CMK (cell line): ENCODE measurements at places on chromosomes 3 and 15.

- DNase-seq: no peak
Measured at GRCh38 chr3:42488687-42489086, 13.8 kb upstream of the VIPR1 start.

DNA sequence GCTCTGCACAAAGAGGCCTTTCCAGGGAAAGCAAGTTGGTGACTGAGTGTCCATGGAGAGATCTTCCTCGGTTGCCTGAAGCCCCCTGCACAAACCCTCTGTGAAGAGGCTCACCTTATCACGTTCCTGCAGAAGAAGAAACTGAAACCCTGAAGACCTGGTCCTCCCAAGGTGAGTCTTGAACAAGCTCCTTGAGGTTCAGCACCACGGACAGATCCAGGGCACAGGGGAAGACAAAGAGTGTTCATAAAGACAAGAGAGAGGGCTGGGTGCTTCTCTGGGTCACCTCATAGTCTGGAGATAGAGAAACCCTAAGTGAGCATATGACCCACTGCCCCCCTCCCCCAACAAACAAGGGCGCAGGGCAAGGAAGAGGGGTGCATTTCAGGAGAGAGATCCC, 21.7 kb upstream of the TBC1D21 start:
- peak; percentile 9 for DNase-seq

DNA sequence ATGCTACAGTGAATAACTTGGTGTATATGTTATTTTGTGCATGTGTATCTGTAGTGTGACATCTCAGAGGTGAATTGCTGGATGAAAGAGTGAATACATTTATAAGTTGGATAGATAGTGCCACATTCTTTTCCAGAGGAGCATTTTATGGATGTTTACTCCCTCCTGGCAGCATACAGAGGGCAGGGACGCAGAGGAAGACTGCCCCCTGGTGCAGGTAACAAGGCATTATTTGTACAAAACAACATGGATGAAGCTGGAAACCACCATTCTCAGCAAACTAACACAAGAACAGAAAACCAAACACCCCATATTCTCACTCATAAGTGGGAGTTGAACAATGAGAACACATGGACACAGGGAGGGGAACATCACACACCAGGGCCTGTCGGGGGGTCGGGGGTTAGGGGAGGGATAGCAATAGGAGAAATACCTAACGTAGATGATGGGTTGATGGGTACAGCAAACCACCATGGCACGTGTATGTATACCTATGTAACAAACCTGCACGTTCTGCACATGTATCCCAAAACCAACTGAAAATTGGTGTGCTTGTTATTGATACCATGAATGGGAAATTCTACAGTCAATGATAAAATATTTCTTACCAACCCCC, 57.9 kb upstream of the CTXND1 start:
- DNase-seq: no peak

GRCh38 chr15:47872869-47873432, 155.6 kb downstream of the SEMA6D start:
- DNase-seq: no peak

DNA sequence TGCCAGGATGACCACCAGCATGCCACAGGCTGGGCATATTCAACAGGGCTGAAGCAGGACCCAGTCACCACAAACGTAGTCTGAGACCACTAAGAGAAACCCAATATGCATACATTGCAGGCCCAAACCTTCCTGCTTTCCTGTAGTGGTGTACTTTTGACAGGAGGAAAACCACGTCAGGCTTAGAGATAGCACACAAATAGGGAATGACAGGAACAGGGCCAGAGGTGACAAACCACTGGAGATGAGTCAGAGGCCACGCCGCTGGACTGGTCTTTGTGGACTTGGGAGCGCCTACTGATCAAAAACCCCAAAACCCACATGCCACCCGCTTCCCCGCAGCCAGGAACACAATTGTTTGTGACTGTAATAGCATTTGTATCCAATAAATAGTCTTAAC, 3.6 kb upstream of the EFCAB12 start:
- DNase-seq: no peak

- DNase-seq: no peak
Measured at GRCh38 chr15:27686971-27687370, 412.1 kb downstream of the OCA2 start.

DNA sequence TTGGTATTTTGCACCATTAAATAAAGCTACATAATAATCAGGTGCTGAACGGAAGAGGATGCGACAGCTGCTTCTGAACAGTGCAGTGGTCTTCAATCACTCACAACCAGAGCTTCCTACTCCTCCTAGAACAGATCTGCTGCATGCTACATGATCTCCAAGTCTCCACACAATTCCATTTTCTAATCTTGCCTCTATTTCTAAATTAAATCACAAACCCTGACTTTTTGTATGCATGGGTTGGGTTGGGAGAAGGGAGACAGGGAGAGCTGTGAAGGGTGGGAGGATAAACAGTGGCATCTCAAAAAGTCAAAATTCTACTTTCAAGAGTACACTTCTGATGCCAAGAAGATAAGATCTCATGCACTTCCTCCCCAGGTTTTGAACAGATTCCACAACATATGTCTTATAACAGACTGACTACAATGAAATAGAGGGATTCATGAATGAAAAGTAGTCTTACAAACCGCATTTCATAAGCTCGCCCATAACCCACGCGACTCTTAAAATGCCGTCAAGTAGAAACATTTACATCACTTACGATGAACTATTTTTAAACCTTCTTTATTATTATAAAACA, 57.2 kb downstream of the CHSY1 start:
- no peak for DNase-seq

GRCh38 chr15:31352911-31353811, 26.5 kb downstream of the KLF13 start:
- no peak for DNase-seq

DNA sequence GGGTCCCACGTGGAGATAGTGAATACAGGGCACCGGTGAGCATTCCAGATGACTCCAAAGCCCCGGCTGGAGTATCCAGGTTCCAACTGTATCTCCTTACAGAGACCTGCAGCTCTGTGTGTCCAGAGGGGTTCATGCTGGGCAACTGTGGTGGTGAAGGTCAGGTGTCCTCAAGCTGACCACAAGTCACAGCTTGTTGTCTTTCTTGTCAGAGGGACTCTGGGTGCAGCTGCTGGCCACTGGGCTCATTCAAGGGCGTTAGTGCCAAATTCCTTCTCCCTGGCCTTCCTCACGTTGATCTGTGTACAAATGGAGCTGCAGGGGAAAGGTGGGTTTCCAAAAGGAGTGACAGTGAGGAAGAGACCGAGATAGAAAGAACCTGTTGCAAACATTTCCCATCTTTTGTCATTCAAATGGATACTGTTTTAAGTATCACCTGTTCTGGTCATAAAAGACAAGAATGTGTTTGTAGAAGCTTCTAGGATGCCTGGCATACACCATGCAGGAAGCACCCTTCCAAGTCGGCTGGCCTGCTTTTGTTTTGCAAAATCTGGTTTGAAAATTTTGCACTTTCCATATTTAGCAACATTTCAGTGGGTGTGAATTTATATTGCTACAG, 52.5 kb downstream of the CEMIP start:
- no peak for DNase-seq

- no peak for DNase-seq
Measured at GRCh38 chr3:77526573-77527113, 486.7 kb downstream of the ROBO2 start.

- no peak for DNase-seq
Measured at GRCh38 chr3:127785711-127786265, 36.5 kb downstream of the MGLL start.

DNA sequence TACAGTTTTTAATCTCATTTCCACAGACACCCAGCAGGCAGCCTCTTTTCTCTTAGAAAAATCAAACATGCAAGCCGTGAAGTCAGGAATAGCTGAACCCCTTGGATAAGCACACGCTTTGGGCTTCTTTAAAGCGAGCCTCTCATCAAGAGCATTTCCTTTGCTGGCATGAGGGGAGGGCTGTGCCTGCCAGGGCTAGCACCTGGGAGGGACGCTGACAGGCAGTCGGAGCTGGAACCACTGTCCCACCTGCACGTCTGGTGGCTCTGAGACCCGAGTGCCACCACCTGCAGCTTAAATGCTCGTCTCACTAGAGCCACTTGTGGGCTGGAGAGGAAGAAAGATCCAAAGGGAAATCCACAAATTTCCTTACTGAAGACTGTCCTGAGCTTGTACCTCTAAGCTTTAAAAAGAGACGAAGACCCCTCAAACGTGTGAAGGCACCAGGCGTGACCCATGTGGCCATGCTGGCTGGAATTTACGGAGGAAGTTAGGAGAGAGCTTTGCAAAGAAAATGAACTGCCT, 9.4 kb downstream of the MAP6D1 start:
- DNase-seq: no peak

DNA sequence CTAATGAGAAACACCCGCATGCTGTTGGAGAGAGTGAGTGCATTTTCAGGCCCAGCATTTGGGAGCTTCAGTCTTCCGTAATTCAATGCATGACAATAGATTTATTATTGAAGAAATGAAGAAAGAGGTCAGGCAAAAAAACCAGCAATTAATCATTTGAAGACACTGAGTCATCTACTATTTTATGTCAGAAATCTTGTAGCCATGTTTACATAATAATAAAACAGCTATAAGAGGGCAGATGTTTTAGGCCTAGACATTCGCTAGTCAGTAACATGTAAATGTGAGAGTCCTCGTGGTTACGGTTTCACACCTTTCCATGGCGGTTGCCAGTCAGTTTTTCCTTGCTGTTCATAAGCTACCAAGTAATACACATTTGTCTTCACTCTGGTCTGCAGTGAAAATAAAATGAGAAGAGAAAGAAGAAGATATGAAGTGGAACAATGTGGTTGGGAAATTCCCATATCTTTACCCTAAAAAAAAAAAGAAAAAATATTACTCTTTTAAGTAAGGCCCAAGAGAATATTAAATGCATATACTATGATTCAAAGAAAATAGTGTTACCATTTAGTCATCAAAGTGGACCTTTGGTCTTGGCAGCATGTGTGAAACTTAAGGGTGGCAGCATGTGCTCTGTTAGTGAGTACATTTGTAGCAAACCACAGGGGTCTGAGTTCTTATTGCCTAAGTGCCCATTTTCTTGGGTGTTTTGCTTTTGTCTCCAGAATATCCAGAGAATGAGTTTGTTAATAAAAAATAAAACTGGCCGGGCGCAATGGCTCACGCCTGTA, 140.5 kb upstream of the TBL1XR1 start:
- DNase-seq: no peak

- no peak for DNase-seq
Measured at GRCh38 chr15:96092186-96092585, 238.3 kb upstream of the NR2F2 start.

DNA sequence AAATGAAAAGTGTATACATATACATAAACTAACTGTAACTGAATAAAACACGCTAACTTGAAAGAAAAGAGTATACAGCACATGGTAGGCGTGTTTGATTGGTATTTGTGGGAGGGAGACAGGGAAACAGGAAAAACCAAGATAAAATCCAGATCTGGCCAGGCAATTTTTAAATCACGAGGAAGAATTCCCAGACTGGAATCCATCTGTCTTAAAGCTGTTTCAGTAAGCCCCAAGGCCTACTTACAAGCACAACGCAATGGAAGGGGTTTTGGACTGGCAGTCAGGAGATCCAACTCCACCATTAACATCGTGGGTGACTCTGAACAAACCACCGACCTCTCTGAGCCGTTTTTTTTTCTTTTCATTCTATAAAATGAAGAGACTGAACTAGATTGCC, 195.8 kb downstream of the OSBPL10 start:
- DNase-seq: no peak

- DNase-seq: no peak
Measured at GRCh38 chr15:41989573-41990242, 17.4 kb upstream of the EHD4 start.

GRCh38 chr3:150249779-150250470, 158.2 kb upstream of the TSC22D2 start:
- DNase-seq: no peak

- peak; percentile 22 for DNase-seq
Measured at GRCh38 chr3:52490939-52491526, 4.1 kb upstream of the STAB1 start.

- DNase-seq: no peak
Measured at GRCh38 chr15:43107751-43108150, 1.9 kb upstream of the UBR1 start.

DNA sequence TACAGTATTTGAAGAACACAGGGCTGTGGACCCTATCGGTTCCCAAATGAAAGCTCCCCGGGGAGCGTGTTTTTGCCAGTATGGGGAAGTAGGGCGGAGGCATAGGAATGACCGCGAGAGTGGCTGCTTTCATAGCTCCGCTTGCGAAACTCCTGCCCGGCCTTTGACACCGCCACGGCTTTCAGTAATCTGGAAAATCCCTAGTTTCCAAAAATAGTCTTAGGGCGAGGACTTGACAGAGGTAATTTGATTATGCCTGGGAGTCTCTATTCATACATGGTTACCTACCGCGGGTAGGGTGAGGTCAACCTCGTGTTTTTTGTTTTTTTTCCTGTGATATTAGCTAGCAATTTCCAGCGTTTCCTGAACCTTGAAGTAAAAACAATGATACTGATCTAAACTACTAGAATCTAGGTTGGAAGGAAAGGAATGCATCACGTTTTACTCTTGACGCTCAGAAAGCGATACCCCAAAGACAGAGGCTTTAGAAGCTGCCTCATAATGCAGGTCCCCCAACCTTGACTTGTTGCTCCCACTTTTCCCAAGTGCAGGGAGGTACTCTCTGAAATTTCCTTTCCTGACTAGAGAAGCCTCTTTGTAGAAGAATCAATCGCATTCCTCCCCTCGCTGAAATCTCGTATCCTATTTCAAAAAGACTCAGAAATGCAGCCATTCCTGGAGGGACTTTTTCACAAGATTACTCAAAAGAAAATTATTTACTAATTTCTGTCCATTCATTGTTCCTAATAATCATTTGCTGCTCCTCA, 894 bp upstream of the CCNL1 start:
- DNase-seq: no peak

DNA sequence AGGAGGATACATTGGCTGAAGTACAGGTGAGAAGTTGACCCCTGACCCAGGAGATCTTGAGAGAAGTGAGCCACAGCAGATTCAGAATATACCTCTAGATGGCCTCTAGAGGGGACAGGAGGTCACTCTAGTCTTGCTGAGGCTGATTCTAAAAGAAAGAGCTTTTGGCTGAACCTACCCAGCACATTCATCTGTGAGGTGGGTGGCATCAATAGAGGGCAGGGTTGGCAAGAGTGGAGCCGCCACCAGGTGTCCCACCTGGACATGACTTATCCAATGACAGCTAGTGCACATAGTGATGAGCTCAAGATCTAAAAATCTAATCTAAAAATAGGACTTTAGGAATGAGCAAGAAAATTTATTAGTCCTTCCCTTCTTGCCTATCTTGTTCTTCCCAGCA, 51.6 kb downstream of the CYP19A1 start:
- DNase-seq: no peak

DNA sequence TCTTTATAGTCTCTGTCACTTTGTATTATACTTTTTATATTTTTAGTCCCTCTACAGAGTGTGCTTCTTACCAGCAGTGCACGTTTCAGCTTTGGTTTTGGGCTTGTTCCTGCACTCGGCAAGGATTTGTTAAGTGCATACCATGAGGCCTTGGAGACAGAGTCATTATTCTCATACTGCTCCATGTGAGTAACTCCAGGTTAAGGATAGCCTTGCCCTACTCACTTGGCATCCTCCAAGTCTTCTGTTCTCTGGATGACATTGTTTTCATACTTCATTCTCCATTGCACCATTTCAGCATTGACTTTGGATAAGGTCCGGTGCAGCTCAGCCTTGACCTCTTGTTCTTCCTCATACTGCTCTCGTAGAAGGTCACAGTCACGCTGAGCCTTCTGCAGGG, 96.4 kb downstream of the MYH15 start:
- no peak for DNase-seq
